ENCODE measurements at places on chromosomes 2 and 18.

DNA sequence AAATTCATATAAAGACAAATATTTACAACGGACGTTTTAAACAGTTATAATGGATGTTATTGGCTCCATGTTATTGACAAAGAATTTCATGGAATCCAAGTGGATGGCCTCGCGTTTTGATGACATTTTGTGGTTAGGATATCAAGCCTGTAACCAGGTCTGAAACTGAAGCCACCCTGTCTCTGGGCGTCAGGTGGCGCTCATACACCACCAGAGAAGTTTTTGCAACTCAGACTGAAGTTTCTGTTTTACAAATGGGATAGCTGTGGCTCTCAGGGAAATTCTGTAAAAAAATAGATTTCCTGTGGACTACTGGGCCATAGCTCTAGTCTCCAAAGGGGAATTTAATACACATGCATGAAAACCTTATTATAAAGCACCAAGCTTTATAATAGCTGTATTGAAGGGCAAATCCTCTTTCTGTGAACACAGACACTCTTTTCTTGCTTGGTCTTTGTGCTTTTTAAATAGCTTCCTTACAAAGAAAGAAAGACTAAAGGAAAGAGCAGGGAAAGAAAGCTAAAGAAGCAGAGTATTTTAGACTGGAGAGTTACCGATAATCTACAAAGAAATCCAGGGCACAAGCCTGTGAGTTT, 86.7 kb downstream of the C18orf54 start:
- no peak for DNase-seq

- DNase-seq = no peak
Observed at GRCh38 chr2:153360239-153360638, 118.3 kb downstream of the RPRM start.

DNA sequence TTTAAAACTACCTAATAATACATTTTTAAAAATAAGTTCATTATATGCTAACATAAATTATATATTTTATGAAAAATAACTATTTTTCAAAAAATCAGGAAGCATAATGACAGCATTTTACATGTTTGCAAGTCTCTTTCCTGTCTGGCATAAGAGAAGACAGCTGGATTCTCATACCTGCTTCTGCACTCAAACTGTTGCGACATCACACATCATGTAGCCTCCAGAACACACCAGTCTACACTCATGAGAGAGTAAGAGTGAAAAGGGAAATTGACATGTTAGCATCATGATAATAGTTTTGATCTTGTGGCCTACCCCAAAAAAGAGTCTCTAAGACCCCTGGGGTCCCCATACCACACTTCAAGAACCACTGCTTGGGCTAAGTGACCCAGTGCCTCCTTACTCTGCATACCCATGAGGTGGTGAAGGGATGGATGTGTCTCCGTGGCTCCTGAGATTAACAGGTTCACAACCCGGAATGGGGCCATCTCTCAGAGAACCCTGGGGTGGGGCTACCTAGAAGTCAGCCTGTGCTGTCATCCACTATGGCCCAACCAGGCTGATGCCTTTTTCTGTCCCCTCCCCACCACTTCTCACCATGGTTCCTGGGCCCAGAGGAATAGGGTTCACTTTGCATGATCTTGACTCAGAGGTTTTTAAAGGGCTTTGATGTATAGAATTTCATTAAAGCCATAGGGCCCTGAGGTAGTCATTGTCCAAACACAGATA, 102.6 kb upstream of the DAPL1 start:
- no peak for DNase-seq

DNA sequence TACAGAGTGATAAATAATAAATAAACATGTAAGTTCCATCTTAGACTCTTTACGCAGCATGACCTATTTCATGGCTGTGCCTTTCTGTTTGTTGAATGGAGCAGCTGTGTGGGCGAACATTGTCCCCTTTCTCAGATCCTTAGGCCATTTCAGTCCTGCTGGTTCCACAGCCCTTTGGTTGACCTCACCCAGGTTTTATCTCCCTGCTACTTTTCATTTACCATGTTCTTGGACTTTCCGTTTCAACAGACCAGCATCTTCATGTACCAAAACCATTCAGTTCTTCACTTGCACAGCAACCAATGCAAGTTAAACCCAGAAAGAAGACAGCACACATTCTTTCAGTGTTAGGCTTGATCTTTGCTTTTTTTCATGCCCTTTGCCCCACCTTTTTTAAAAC, 83.8 kb downstream of the XRCC5 start:
- no peak for DNase-seq

DNA sequence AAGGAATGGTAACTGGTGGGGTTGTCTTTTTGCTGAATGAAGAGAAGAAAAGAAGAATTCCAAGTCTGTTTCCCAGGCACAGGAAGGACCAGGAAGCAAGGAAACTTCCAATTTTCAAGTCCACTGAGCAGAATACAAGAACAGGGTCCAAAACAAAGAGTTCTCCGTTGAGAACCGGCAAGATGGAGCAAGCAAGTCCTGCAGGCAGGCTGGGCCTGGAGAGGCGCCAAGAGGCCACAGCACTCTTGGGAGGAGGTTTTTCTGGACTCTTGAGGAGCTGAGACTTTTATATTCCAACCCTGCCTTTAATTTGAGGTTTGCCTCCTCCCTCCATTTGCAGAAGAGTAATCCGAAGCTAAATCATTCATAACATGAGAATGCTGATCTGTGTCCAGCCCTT, 224.5 kb downstream of the IKZF2 start:
- no peak for DNase-seq

- DNase-seq = no peak
Observed at GRCh38 chr2:46866770-46867246, 48.8 kb downstream of the MCFD2 start.

- DNase-seq = no peak
Observed at GRCh38 chr18:68666381-68666780, 48.5 kb downstream of the TMX3 start.

DNA sequence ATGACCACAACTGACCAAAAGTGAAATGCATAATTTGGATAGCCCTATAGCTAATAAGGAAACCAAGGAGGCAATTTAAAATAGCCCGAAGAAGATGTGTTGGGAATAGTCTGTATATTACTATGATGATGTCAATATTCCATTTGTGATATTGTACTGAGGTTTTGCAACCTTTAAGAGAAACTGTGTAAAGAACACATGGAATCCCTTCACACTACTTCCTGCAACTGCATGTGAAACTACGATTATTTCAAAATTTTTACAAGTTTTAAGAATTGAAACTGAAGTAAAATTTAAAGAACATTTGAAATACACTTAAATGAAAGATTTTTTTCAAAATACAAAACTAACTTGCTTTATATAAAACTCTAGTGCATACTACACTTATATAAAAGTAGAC, 504.3 kb upstream of the ID2 start:
- DNase-seq = no peak

- no peak for DNase-seq
Observed at GRCh38 chr2:8628179-8628865, 53.5 kb upstream of the ID2 start.
